Hematopoietic multipotent progenitor cell (in vitro differentiated cells): ENCODE measurements at places on chromosomes 3 and 15. TPM values are rescaled to one million over a fixed set of nuclear protein-coding genes. Genes with fewer than 3 reads are reported as not detected.

DNA sequence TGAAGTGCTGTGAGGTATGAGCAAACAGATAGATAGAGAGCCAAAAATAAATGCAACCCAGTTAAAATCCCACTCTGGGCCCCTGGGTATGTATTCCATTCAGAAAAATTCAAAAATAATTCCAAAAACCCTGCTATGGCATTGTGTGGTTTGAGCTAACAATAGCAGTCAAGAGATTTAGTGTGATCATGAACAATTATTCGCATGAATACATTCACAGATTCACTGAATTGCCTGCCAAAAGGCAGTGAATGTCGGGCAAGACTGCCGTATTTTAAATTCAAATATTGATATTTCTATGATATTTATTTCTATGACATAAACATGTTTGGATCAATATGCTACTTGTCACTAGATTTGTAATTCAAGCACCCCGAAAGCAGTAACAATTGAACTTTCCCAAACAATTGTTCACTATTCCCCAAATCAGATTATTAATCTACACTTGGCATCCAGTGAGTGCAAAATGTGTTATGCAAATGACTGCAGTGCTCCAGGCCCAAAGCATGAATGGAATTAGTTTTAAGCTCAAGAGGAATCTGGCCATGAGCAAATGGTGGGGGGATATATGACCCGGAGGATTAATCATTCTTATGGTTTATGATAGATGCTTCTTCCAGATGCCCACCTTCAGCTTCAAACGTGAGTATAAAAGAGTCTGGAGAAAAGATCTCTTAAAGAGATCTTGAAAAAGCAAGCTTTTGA lies 417.0 kb upstream of the MEIS2 start:
- DNase-seq = no peak

SRGAP3 gene
- 6.2 TPM for total RNA-seq

DNA sequence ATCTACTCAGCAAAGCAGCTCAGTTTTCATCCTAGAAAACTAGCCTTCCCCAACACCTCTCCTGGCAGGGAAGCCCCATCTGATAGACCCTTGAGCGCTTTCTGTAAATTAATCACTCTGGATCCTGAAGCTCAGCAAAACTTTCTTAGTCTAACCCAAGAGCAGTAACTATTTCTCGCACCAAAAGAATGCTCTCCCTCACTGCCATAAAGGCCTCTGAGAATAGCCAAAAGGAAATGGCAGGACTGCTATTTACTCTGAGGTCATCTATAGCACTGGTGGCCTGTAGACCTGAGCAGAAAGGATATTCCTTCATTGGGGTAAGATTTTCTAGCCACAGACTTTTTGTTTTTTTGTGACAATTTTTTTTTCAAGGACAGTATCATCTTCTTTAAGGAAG lies 345.8 kb upstream of the ADAMTS9 start:
- DNase-seq = no peak

DNA sequence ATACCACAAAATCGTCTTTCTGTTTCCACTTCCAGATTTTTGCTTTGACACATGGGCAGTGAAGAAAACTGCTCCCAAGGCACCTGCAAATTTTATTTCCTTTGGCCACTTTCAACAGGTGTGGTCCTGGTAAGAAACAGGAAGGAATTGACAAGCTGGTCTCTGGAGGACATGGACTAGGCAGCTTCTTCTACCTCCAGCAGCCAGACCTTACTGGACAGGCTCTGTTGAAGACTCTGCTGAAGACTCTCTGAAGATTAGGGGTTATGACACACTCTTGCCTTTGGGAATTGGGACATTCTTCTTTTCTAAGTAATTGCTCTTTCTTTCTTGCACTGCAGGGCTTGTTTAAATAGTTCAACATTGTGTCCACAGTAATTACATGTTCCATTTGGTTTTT lies 147.7 kb upstream of the DCBLD2 start:
- no peak for DNase-seq

C3orf85 gene
- not detected for total RNA-seq

DNA sequence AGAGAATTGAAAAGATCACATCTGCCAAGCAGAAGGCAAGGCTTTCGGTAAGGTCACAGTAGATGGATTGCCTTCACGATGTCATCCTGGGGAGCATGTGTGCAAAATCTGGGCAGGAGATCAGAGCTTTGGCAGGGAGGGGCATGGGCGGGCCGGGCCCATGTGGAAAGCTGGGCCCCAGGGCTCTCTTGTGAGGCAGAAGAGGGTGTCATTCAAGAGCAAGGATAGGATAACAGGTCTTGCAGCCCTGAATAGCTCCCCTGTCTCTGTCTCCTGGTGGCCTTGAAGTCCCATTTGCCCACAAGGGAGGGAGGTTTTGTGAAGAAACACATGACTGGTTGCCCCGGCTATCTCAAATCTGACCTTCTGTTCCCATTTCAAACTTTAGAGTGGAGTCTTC lies 172.0 kb downstream of the OPA1 start:
- no peak for DNase-seq

GHSR gene
- total RNA-seq = not detected

GRCh38 chr15:101359365-101359947 lies 64.4 kb upstream of the SNRPA1 start:
- no peak for DNase-seq

CYP1A2 gene
- total RNA-seq = not detected

DNA sequence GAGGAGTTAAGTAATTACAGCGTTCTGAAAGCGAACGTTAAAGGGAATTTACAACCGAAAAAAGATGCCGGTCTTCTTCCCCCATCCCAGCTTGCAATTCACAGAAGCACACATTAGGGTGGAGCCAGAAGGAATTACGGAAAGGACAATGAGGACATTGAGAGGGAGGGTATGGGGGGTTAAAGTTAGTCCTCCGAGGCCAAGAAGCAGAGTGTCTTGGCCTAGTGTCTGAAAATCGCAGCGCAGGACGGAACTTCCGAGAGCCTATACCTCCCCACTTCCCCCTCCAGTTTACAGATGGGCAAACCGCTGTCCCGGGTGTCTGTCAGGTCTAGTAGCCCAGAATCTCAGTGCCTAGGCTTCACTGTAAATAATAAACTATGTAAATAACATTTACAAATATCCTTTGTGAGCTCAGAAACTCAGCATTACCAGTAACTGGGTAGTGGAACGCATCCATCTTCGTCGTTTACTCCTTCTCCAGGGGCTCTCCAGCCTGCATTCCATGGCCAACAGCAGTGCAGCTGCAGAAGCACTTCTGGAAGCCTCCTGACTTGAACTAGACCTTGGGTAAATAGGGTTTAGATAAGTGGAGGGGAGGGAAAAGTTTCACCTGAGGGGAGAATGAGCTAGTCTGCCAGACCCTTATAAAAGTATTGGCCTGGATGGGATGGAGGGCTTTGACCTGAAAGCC lies 922 bp downstream of the ADPRH start:
- no peak for DNase-seq

- DNase-seq = no peak
These were observed 32.6 kb upstream of the SPATA16 start for GRCh38 chr3:173173652-173174051.

- DNase-seq = no peak
These were observed 192.3 kb upstream of the SGO1 start for GRCh38 chr3:20378315-20378714.

DNA sequence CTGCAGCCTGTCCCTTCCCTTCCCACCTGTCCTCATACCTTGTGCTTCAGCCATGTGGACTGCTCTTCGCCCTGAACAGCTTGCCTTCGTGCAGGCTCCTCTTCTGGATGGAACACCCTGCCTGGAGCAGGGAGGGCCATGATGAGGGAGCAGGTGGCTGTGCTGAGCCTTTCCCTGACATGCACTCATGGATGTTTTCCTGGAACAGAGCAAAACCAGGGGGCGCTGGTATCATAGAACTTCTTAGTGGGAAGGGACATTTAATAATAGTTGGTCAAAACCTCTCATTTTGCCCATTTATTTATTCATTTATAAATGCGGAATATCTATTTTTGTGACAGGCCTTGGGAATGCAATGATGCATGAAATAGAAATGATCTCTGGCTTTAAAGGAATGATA lies 149.3 kb downstream of the CACNA1D start:
- no peak for DNase-seq

GRCh38 chr3:40718209-40718608 lies 193.4 kb downstream of the ZNF621 start:
- DNase-seq = no peak
